ENCODE measurements at places on chromosomes 13 and 19.

GRCh38 chr13:30371649-30372265 lies 50.5 kb upstream of the UBE2L5 start:
- peak; percentile 78 for DNase-seq

- DNase-seq: peak; percentile 64
Observed at GRCh38 chr13:111114362-111115060, 599 bp upstream of the ARHGEF7 start.

GRCh38 chr19:13964776-13965175 lies 12.5 kb downstream of the DCAF15 start:
- DNase-seq: no peak

- no peak for DNase-seq
Observed at GRCh38 chr13:50071379-50071778, 56.1 kb downstream of the KCNRG start.

GRCh38 chr19:3923912-3924311 lies 9.0 kb upstream of the NMRK2 start:
- no peak for DNase-seq
